Tibial nerve (tissue), 4 donors: ENCODE measurements at places on chromosomes 4 and X.

GRCh38 chr4:150322646-150323045 lies 244.4 kb downstream of the DCLK2 start:
- DNase-seq = no peak
- no peak overlapping the region for H3K27ac ChIP-seq
- H3K36me3 ChIP-seq = peaks cover 11% of the 10 kb centered on the region
- no peaks in the 10 kb centered on the region for H3K4me1 ChIP-seq

DNA sequence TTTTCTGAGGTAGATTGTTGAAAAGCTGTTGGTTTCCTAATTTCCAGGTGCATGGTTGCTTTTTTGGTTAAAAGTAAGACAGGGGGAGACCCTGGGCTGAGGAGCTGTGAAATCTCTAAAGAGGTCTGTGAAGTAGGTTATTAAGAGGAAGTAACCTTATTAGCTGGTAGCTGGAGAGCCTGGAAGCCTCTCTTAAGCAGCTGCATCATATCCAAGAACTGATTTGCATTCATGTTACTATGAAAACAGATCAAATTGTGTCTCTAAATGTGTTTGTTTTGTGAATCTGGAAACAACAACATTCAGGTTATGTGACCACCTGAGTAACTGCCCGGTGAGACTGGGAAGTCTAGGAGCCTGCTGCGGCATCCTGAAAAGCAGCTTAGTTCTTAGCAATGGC lies 54.1 kb downstream of the ARHGAP10 start:
- no peak for DNase-seq
- H3K4me3 ChIP-seq = no peak overlapping the region
- H3K27ac ChIP-seq = peak overlapping the region; percentile 11
- no peaks in the 10 kb centered on the region for H3K36me3 ChIP-seq
- no peaks in the 10 kb centered on the region for H3K27me3 ChIP-seq
- H3K4me1 ChIP-seq = peaks cover 20% of the 10 kb centered on the region

- H3K4me3 ChIP-seq = no peak overlapping the region
- H3K27me3 ChIP-seq = no peaks in the 10 kb centered on the region
- no peaks in the 10 kb centered on the region for H3K4me1 ChIP-seq
- H3K36me3 ChIP-seq = no peaks in the 10 kb centered on the region
- DNase-seq = no peak
Observed at GRCh38 chr4:77093401-77093800, 17.6 kb upstream of the CCNI start.

- no peaks in the 10 kb centered on the region for H3K4me1 ChIP-seq
- no peaks in the 10 kb centered on the region for H3K36me3 ChIP-seq
- H3K27ac ChIP-seq = no peak overlapping the region
- H3K27me3 ChIP-seq = no peaks in the 10 kb centered on the region
Observed at GRCh38 chr4:21192367-21192766, 492.1 kb downstream of the PACRGL start.

GRCh38 chr4:83281307-83281706 lies 3.3 kb downstream of the COQ2 start:
- H3K27ac ChIP-seq = no peak overlapping the region
- no peak for DNase-seq
- no peaks in the 10 kb centered on the region for H3K27me3 ChIP-seq
- H3K4me1 ChIP-seq = no peaks in the 10 kb centered on the region
